ENCODE measurements at places on chromosomes 2 and 18.

DNA sequence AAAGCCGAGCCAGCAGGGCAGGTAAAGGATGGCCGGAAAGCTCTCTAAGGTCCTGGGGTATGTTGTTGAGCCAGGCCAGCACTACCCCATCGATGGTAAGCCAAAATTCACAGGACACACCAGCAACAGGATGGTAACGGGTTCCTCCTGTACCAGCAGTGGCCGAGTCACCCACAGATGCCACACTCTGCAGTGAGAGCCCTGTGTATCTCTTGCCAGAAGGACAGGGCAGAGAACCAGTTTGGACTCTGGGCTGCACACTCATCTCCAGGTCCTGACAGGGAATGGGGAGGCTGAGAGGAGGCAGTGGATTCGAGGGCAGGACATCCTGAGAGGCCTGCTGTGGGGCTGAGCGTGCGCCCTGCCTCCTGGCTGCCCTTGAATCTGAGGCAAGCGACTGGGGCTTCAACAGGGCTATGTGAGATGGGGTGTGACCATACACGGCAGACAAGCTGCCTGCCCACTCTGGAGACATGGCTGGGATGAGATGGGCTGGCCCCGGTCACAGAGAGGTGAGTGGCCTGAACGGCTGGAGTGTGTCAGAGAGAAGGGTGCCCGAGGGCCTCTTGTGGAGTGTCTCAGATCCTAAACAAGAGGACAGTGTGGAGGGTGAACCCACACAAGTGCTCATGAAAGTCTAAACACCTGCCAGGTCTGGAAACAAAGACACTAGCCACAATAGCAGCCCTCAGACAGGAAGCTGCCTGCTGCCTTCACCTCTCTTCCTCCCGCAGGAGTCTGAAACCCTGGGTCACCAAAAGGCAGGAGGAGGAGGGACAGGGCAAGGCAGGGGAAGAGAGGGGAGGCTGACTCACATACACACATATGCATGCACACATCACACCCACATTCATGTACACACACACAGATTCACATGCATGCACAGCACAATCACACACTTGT is 182.3 kb downstream of the LOXHD1 start:
- DNase-seq = no peak

DNA sequence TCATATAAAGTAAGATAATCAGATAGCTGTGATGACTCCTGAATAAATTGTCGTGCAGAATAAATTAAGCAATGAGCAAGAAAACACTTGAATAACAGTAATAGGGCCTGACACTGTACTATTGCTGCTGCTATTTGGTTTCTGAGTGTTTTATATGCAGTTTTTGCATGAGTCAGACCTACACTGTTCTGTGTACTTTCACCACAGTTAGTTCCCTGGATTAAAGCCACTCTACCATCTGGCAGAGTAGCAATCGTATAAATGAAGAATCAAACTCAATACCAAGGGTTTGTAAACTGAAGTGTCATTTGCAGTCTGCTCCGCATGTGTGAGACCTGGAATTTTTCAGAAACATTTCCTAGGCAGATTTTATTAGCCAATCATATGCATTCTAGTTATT is 398.6 kb upstream of the CDH7 start:
- DNase-seq = no peak

DNA sequence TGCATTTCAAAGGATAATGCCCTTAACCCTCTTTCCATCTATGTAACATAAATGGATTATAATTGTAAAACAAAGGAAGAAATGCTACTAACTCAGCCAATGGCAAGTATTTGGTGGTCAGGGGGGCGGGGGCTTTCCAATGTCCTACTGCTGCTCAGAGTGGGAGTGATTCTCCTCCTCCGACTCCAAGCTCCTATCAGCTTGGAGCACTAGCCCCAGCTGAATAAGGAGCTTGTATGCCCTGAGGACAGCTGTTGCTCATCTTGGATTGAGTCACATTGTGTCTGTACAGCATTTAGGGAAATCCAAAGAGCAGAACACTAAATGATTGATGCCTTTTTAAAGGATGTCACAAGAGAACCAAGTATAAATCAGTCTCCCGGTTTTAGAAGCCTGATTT is 105.6 kb upstream of the ZNF521 start:
- DNase-seq = no peak

DNA sequence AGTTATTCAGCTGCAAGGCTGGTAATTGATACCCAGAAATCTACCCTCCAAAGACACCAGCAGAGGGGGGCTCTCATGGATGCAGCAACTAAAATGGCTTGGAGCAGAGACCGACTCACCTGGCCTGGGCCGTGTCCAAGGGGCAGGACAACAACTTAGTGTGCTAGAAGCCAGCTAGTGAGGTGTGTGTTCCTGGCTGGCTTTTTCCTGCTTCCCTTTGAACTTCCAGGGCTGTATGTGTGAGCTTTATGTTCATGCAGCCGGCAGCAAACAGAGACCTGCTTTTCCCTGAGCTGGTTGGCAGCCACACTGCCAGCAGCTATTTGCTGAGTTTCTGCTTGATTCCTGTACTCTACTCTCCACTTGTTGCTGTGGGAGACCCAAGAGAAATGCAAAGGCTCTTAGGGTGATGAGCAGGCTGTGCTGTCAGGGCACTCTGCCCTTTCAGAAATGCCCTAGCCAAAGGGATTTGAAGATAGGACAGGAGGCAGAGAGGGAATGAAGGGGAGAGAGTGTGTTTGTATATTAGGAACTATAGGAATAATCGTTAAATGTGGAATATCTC is 23.7 kb upstream of the GRP start:
- no peak for DNase-seq

- no peak for DNase-seq
Measured at GRCh38 chr18:42001801-42002200, 46.8 kb downstream of the PIK3C3 start.

GRCh38 chr2:73175663-73176204 is 26.6 kb upstream of the NOTO start:
- DNase-seq = no peak

GRCh38 chr18:55488473-55488872 is 99.5 kb downstream of the TCF4 start:
- DNase-seq = no peak

- no peak for DNase-seq
Measured at GRCh38 chr2:98634406-98635092, 26.2 kb downstream of the UNC50 start.

- no peak for DNase-seq
Measured at GRCh38 chr2:148350199-148350598, 294.4 kb upstream of the EPC2 start.
